Lung (tissue), 17 donors: ENCODE measurements at places on chromosomes 1 and 21.

DNA sequence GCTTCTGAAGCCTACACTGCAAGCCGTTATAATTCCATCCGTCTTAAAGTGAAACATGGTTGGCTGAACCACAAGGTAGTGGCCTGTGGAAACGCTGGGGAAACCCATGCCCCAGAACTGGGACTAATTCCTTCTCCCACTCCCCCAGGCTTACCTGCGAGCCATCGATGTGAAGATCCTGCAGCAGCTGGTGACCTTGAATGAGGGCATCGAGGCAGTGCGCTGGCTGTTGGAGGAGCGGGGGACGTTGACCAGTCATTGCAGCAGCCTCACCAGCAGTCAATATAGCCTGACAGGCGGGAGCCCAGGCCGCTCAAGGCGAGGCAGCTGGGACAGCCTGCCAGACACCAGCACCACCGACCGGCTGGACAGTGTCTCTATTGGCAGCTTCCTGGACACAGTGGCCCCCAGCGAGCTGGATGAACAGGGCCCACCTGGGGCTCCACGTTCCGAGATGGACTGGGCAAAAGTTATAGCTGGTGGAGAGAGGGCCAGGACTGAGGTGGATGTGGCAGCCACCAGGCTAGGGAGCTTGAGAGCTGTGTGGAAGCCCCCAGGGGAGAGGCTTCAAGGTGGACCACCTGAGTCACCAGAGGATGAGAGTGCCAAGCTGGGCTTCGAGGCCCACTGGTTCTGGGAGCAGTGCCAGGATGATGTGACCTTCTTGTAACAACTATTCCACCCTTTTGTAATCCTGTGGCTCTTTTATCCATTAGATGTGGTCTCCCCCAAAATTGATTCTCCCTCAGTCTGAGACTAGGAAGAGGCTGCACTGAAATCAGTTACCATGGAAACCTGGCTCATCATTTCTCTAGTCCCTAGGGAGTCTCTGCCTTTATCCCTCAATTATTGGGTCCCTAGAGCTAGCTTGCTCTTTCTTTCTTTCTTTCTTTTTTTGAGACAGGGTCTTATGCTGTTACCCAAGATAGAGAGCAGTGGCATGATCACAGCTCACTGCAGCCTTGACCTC, 16.7 kb downstream of the LURAP1 start:
- DNase-seq, result no peak

- peak; percentile 63 for DNase-seq
Observed at GRCh38 chr1:218348628-218349071, 3.5 kb downstream of the TGFB2 start.

DNA sequence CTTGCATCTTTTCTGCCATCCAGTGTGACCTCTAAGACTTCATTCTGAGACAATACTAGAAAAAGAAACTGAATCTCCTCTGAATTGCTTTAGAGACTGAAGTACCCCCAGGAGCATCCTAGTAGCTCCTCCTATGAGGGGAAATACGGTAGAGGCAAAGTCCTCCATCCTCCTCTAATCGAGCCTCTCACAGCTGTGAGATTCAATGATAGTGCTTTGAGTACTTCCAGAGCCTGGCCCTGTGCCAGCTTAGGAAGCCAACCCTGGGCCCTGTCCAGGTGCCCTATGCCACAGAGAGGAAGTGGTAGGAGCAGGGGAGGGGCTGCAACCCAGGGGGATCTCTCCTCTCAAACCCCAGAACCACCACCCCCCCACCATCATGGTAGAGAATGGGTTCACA, 10.7 kb downstream of the RORC start:
- DNase-seq, result no peak

GRCh38 chr1:12159816-12160215, 7.0 kb upstream of the TNFRSF1B start:
- no peak for DNase-seq

- no peak for DNase-seq
Observed at GRCh38 chr1:84675106-84675505, 15.2 kb downstream of the SSX2IP start.

- DNase-seq, result peak; percentile 63
Observed at GRCh38 chr1:87335175-87335884, 6.7 kb downstream of the LMO4 start.

DNA sequence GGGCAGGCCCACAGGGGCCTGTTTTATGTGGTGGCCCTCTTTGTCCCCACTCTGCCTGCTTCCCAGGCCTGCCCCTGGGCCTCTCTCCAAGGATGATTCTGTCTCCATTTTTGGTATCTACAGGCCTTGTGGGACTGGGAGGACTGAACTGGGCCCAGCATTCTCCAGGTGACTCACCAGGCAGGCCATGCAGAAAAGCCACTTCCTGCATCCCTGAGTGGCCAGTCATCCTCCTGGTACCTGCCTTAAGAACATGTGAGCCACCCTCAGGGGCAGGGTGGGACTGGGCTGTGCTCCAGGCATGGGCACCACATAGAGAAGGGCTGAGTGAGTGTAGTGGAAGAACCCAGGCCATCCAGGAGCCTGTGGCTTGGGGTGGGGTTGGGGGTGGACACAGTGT, 20.0 kb upstream of the BCAR3 start:
- no peak for DNase-seq

DNA sequence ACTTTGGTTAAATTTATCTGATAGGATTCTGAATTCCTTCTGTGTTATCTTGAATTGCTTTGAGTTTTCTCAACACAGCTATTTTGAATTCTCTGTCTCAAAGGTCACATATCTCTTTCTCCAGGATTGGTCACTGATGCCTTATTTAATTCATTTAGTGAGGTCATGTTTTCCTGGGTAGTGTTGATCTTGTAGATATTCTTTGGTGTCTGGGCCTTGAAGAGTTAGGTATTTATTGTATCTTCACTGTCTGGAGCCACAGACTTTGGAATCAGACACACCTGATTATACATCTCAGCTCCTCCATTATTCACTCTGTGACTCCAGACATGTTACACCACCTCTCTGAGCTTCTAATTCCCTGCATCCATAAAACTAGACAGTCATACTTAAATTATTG, 34.2 kb upstream of the ETS2 start:
- no peak for DNase-seq

GRCh38 chr1:211336775-211337174, 10.1 kb downstream of the TRAF5 start:
- DNase-seq, result no peak

DNA sequence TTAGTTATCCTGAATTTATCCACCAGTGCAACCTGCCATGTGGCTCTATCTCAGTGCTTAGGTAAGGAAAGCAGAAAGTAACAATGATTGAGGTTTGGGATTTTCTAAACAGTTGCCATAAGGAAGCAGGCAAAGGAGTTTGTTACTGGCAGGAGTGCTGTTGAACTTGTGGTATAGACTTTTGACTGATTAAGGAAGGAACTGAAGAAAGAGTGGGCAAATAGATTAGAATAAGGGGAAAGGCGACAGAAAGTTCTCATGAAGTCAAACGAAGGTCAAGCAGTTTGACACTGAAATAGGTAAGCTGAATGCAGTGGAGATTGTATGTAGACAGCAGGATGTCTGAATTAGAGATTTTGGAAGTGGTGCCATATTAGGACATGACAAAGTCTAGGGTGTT, 24.2 kb upstream of the CR2 start:
- DNase-seq, result no peak

- DNase-seq, result no peak
Observed at GRCh38 chr1:60502506-60502905, 428.9 kb upstream of the C1orf87 start.

DNA sequence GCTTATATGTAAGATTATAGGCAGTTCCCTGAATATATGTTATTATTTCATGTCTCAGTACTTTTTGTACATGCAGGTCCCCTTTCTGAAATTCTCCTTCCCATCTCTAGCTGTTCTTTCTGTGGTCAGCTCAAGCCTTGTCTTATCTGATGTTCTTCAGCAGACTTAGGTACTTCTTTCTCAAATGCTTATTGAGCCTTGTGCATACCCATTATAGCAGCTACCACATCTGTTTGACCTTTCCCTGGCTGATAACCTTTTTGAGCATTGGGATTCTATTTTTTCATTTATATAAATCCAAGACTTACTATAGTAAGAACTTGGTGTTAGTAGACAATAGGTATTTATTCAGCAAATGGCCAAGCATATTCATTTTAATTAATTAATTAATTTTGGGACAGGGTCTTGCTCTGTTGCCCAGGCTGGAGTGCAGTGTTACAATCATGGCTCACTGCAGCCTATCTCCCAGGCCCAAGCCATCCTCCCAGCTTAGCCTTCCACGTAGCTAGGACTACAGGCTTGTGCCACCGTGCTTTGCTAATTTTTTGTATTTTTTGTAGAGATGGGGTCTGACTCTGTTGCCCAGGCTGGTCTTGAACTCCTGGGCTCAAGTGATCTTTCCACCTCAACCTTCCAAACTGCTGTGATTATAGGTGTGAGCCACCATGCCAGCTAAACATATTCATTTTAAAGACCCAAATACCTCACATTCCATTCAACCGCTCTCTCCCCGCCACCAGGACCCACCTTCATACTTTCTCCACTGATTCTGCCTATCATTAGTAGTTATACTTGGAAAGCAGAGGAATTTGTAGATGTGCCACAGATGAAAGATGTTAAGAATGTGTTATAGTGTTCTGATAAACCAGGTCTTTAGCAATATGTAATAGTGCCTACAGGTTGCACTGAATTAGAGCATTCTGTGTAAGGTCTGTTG, 16.7 kb downstream of the TIPRL start:
- no peak for DNase-seq

GRCh38 chr21:21605521-21605920, 607.3 kb downstream of the NCAM2 start:
- no peak for DNase-seq

- no peak for DNase-seq
Observed at GRCh38 chr21:26032263-26032662, 138.3 kb downstream of the APP start.

GRCh38 chr1:160550572-160551034, 27.5 kb upstream of the SLAMF6 start:
- DNase-seq, result no peak

DNA sequence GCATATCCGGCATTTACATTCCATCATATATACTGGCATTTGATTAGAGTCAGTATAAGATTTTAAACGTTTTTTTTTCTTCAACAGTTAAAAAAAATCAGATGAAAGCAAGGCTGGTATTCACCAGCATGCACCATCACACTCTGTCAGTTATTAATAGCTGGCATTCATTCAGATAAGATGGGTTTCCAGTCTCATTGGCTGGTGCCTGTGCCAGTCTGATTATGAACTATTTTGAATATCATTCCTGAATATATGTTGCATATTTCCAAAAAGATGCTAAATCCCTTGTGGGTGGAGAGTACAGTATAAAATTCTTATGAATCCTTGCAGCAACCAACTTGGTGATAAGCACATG, 211.7 kb downstream of the GPATCH2 start:
- DNase-seq, result no peak

- no peak for DNase-seq
Observed at GRCh38 chr1:93518516-93518915, 70.6 kb downstream of the FNBP1L start.

DNA sequence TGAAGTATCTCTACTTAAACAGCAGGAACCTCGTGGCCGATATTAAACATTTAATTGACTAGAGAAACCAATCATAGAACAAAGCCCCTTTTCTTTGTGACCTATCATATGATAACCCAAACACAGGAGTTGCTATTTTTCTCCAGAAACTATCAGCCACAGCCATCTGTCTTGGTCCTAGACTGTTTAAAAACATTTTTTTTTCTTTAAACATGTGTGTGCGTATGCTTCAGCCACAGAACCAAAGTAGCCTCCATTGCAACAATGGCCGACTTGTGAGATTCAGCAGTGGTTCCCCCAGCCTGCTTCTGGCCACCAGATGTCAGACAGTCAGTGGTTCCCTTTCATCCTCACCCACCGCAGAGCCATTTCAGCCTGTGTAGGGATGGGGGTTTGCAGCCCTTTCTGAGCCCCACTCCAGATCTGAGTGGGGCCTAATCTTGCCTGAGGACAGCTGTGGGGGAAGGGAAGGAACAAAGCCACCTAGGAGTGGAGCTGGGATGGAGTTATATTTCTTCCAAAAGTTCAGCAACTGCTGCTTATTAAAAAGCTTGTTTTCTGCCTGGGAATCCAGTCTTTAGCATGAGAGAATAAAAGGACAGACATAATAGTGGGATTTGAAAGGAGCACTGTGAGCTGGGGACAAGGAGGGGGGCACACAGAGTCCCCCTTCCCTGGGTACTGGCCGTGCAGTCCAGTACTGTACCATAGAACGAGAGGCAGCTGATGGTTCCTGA, 11.7 kb upstream of the IGSF3 start:
- no peak for DNase-seq

GRCh38 chr1:204468206-204468605, 26.4 kb downstream of the PIK3C2B start:
- DNase-seq, result no peak

GRCh38 chr1:44785029-44785380, 3.0 kb downstream of the BEST4 start:
- DNase-seq, result no peak

GRCh38 chr1:119647228-119647733, 785 bp downstream of the ZNF697 start:
- no peak for DNase-seq

DNA sequence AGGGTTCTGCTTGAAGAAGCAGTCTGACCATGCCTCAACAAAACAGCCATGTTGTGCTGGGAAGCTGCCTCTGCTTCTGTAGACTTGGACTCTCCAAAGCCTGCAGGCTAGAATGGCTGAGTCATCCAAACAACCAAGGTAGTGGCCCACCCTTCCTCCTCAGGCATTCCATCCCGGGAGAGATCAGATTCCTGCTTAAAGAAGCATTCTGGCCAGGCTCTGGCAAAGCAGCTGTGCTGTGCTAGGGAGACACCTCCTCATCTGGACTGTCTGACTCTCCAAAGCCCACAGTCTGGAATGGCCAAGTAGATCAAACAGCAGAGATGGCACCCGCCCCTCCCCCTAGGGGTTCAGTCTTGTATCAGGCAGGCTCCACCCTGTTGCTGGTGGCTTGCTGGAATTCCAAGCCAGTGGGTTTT, 38.3 kb upstream of the F3 start:
- peak; percentile 15 for DNase-seq

DNA sequence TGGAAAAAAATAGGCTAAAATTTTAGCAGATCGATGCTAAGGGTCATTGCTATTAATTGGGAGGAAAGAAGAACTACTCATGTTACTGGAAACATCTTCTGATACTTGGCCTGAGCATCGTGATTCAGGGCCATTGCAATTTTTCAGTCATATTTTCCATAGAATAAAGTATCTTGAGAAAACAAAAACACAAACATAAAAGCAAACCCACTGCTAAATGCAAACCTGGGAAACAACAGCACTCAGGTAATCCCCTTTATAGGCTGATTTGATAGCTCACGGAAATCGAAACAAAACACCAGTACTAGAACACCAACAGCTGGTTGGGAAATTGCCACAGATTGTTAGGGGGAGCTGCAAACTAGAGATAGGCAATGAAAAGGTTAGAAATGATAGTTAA, 172.9 kb upstream of the ESRRG start:
- DNase-seq, result no peak

- DNase-seq, result no peak
Observed at GRCh38 chr1:209767706-209768105, 11.9 kb downstream of the TRAF3IP3 start.

DNA sequence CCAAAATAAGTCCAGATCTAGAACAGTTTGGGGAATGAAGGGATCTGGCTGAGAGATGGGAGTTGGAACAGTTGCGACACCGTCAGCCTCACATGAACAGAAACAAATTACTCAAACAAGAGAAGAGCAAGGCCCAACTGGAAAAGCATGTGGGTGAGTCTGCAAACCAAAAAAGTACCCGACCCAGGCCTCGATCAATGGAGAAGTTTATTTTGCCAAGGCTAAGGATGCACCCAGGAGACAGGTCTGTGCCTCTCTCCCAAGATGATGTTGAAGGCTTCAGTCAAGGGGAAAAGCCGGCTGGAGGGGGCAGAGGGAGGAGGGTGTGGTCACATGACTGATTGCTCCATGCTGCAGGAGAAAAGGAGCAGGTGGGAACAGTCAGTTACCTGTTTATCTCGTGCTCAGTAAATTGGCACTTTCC, 42.3 kb downstream of the KRTAP10-1 start:
- no peak for DNase-seq
